ENCODE measurements at places on chromosomes 12 and 14. TPM values are rescaled to one million over a fixed set of nuclear protein-coding genes. Genes with fewer than 3 reads are reported as not detected.

DNA sequence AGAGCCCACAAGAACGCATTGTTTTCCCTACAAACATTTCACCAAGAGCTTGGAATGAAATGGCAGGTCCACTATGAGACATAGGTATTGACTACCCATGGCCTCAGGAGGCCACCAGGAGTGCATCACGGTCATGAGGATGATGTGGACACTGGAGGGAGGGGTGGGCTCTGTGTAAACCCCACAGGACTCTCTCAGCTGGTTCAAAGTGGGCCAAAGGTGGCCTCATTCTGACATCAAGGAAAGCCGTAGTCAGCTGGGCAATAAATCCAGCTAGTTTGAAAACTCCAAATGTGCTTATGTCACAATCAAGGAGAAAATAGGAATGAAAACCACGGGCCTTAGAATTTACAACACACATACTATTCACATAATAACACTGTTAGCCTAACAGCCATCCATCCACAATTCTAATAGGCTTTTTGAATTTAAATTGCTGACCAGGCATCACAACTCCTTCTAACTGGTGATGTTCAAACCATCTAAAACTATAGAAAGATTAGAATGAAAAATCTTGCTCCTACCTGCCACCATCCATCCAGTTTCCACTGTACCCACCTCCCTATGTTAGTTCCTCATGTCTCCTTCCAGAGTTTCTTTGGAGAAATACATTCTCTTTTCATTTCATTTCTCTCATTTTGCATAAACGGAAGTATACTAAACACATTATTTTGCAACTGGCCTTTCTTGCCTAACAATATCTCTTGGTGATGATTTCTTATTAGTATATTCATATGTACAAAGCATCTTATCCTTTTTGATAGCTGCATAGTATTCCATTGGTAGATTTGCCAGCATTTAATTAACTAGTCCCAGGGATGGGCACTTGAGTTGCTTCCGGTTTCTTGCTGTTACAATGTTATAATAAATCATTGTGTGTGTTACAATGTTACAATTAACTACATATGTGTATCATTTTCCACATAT is 21.5 kb downstream of the CMKLR1 start:
- no peak for DNase-seq

DNA sequence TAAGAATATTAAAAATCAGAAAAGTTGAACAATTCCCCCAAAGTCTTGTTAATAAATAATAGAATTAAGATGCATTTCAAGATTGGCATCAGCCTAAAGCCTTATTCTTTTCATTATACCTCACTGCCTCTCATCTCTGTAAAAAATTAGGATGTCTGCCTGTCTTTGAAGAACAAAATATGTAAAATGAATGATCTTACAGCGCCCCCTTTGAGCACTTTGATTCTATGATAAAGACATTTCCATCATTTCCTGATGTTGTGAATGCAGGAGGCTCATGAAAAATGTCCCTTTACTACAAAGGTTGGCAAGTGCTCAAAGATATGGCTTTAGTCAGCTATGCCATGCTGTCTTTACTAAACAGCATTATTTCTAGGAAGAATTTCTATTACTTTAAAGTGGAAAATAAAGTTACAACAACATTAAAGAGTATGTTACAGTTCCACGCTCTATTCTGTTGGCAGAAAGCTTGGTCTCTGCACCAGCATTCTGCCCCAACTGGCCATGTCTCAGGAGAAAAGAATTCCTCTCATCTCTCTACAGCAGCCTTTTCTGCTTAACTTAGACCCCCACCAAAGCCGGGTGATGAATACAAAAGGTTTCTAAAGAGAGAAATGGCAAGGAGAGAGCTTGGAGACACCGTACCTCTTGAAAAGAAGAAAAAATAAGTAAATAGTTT is 95.1 kb downstream of the LLPH start:
- peak; percentile 24 for DNase-seq

GRCh38 chr12:90679674-90680073 is 275.3 kb downstream of the CCER1 start:
- no peak for DNase-seq

Gene RD3L
- not detected for total RNA-seq

Measured in NCI-H460 (cell line).